ENCODE measurements at places on chromosomes 6 and 20. TPM values are rescaled to one million over a fixed set of nuclear protein-coding genes. Genes with fewer than 3 reads are reported as not detected.

CGAS gene
- total RNA-seq = 4.9 TPM

PNPLA1 gene
- 0.14 TPM for total RNA-seq

GPSM3 gene
- 2.3 TPM for total RNA-seq

BCKDHB gene
- total RNA-seq = 34.3 TPM

PI3 gene
- total RNA-seq = not detected

GRCh38 chr20:33651562-33652048, 10.5 kb upstream of the C20orf144 start:
- no peak overlapping the region for H3K4me3 ChIP-seq
- no peak for DNase-seq
- H3K4me1 ChIP-seq = peaks cover 24% of the 10 kb centered on the region

DNA sequence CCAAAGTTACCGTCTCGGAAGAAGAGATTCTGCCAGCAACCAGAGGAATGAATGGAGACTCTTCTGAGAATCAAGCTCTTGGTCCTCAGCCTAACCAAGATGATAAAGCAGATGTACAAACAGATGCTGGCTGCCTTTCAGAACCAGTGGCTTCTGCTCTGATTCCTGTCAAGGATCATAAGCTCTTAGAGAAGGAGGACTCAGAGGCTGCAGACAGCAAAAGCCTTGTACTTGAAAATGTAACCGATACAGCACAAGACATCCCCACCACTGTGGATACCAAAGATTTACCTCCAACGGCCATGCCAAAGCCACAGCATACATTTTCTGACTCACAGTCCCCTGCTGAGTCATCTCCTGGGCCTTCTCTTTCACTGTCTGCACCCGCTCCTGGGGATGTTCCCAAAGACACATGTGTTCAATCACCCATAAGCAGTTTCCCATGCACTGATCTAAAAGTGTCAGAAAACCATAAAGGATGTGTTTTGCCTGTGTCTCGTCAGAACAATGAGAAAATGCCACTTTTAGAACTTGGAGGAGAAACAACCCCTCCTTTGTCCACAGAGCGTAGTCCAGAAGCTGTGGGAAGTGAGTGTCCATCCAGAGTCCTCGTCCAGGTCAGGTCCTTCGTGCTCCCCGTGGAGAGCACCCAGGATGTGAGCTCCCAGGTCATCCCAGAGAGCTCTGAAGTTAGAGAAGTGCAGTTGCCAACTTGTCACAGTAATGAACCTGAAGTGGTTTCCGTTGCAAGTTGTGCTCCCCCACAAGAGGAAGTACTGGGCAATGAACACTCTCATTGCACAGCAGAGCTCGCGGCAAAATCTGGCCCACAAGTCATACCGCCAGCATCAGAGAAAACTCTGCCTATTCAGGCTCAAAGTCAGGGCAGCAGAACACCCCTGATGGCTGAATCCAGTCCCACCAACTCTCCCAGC, 109.6 kb downstream of the RTN4IP1 start:
- DNase-seq = no peak
- H3K4me3 ChIP-seq = no peak overlapping the region
- H3K4me1 ChIP-seq = peaks cover 4% of the 10 kb centered on the region
- no peaks in the 10 kb centered on the region for H3K27me3 ChIP-seq
- H3K36me3 ChIP-seq = no peaks in the 10 kb centered on the region

DNA sequence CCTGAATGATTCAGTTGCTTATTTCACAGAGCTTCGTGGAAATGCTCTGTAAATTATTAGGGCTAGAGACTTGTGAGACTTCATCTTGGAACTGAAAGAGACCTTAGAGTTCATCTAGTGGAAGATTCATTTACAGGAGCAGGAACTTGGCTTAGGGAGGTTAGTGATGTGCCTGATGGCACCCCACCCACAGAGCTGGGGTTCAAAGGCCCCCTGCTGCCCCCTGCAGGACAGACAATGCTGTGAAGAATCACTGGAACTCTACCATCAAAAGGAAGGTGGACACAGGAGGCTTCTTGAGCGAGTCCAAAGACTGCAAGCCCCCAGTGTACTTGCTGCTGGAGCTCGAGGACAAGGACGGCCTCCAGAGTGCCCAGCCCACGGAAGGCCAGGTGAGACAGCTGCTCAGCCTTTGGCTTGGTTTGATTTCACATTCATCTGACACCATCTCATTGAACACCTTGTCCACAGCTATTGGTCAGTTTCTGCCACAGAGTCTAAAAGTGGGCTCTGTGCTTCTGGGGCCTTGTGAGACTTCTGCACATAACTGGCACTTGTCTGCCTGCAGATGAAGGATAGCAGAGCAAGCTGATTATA, 25.1 kb downstream of the MYBL2 start:
- no peak overlapping the region for H3K4me3 ChIP-seq
- H3K36me3 ChIP-seq = no peaks in the 10 kb centered on the region
- no peaks in the 10 kb centered on the region for H3K27me3 ChIP-seq
- peak; percentile 89 for DNase-seq
- H3K27ac ChIP-seq = no peak overlapping the region

DNA sequence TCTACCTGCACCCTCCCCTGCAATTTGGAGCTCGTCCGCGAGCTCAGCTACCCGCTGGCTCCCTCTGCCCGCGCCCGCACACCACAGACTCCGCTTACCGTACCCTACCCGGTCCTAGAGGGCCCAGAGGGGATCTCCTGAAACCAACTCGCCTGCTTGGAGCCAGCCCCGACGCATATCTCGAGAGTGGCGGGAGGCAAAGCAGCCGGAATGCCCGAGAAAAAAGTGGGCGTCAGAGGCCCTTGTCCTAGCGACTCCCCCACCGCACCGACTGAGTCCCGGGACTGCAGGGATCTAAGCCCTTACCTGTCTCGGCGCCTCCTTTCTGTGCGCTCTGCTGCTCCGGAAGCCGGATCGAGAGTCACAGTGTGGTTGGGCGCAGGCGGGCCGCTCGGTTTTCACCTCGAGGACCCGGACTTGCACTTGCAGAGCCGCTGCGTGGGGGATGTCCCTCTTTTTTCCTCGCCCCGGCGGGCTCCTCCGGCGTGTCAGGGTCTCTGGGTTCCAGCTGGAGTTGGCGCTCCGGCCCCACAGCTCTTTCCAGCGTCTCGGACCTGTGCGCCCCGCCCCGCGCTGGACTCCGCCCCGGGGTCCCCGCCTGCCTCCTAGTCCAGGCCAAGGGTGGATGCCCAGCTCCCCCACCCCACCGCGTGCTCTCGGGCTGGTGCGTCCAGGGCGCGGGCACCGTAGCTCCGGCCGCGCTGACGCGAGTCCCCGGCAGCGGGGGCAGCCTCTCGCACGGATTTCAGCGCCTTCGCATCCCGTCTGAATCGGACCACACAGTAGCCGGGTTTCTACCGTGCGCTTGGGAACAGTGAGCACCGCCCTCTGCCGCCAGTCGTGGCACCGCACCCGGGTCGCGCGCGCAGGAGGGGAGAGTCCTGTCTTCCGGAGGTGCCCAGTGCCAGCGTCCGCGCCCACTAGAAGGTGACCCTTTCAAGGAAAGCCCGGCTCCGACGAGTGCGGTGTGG, at the start of gene PROKR2:
PROKR2 (minus strand) TSS at position 767 of the 971 bp plus-strand sequence. CDS start 2,585 bp downstream, outside the sequence.
- H3K4me1 ChIP-seq = peaks cover 3% of the 10 kb centered on the region
- H3K27ac ChIP-seq = no peak within 1 kb of the TSS
- H3K36me3 ChIP-seq = no peaks in the 10 kb centered on the region
- DNase-seq = no peak

- no peak overlapping the region for H3K27ac ChIP-seq
- H3K4me3 ChIP-seq = no peak overlapping the region
- DNase-seq = no peak
- H3K27me3 ChIP-seq = no peaks in the 10 kb centered on the region
Measured at GRCh38 chr20:38889792-38890496, 36.3 kb upstream of the FAM83D start.

DNA sequence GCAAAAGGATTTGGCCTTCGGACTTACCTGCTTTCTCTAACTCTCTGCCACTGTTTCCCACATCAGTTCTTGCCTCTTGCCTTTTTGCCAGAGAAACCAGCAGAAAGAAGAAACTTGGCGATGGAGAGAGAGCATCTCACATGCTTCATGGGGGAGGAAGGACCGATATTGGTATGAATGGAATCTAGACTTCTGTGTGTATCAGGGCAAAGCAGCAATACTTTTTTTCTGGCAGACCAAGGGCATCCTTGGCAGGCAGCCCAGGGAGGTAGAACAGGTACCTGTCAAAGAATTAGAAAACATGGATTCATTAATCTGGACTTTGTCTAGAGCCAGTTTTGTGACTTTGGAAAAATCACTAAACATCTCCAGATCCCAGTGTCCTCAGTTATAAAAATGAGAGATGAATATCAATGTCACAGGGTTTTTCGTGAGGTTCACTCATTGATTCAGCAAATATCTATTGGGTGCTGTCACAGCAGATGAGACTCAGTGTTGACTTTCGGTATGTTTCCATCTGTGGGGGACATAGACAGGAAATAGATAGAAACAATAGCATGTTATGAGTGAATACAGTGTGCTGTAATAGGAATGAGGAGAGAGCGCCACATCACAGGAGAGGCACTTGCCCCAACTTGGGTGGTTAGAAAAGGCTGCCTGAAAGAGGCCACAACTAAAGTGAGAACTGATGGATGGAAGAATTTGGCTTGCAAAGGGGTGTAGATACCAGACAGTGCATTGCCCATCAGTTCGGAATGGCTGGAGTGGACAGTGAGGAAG, 114.1 kb downstream of the CD83 start:
- no peak overlapping the region for H3K27ac ChIP-seq
- H3K36me3 ChIP-seq = no peaks in the 10 kb centered on the region
- H3K27me3 ChIP-seq = no peaks in the 10 kb centered on the region
- DNase-seq = no peak
- H3K4me3 ChIP-seq = no peak overlapping the region

DNA sequence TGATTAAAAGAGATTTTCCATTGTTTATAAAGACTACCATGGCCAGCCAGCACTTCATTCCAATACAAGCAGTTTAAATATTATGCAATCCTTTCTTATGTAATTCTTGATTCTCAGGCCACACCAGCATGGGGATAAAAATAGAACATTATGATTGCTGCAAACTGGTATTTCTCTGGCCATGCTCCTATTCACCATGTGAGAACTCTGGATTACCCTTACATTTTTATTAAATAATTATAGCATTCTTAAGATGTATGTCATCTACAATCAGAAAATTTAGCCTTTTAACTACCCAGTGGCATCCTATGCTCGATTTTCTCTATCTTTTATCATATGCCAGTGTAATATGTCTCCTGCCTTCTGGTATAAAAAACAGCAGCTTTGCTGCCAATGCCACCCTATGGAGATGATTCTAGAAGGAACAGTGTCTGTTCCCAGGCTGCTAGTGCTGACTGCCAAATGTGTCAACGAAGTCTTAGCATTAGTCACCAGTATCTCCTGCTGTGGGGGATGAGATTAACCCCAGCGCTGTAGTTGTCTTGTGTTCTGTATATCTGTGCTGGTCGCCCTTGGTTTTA, 501.4 kb downstream of the BCKDHB start:
- no peaks in the 10 kb centered on the region for H3K36me3 ChIP-seq

GRCh38 chr6:9532621-9533557, 882.0 kb downstream of the TFAP2A start:
- H3K36me3 ChIP-seq = no peaks in the 10 kb centered on the region
- no peaks in the 10 kb centered on the region for H3K27me3 ChIP-seq
- no peaks in the 10 kb centered on the region for H3K4me1 ChIP-seq
- DNase-seq = no peak
- no peak overlapping the region for H3K27ac ChIP-seq

DNA sequence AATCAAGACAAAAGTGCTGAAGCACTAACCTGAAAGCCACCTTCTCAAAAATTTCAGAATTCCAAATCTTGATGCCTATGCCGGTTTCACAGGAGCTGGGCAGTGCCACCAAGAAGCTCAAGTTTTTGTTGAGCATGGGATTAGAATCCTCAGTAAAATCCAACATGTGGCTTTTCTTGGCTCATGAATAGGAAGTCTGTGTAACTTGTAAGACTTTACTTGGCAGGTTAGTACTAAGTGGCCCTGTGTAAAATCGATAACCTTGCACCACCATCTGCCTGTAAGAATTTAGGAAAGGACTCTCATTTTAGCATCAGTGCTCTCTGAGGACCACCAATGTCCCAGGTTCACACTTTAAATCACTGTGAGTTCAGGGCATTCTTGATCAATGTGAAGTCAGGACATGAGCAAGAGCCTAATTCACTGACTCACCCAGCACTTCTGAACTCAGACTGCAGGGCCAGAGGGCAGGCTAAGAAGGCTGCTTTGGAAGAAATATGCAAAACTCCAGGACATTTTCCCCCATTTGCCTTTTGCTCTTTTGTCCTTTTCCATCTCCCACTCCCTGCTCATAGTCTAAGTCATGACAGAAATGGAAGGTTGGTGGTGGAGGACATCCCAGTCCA, 113.2 kb downstream of the EDN1 start:
- no peaks in the 10 kb centered on the region for H3K4me1 ChIP-seq
- no peak for DNase-seq
- no peaks in the 10 kb centered on the region for H3K27me3 ChIP-seq

DNA sequence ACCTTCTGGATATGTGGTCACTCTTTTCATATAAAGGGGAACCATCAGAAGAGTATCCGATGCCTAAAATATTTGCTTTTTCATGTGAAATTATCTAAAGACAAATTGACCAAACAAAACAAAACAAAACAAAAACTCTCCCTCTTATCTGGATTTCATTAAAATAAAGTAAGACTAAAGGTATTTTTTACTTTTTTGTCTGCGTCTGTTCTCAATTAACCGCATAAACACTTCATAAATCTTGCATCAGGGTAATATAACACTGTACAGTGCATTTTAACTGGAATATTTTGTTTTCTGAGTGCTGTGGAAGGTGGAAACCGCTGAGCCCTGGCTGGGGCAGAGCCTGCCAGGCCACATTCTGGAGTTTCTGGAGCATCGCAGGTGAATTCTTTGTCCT, 234.1 kb upstream of the ZFP64 start:
- no peak for DNase-seq
- H3K4me3 ChIP-seq = no peak overlapping the region
- no peaks in the 10 kb centered on the region for H3K36me3 ChIP-seq
- no peaks in the 10 kb centered on the region for H3K27me3 ChIP-seq

- no peaks in the 10 kb centered on the region for H3K27me3 ChIP-seq
- no peak overlapping the region for H3K27ac ChIP-seq
- no peaks in the 10 kb centered on the region for H3K4me1 ChIP-seq
- no peaks in the 10 kb centered on the region for H3K36me3 ChIP-seq
Measured at GRCh38 chr20:3093861-3094361, 9.4 kb upstream of the AVP start.

DNA sequence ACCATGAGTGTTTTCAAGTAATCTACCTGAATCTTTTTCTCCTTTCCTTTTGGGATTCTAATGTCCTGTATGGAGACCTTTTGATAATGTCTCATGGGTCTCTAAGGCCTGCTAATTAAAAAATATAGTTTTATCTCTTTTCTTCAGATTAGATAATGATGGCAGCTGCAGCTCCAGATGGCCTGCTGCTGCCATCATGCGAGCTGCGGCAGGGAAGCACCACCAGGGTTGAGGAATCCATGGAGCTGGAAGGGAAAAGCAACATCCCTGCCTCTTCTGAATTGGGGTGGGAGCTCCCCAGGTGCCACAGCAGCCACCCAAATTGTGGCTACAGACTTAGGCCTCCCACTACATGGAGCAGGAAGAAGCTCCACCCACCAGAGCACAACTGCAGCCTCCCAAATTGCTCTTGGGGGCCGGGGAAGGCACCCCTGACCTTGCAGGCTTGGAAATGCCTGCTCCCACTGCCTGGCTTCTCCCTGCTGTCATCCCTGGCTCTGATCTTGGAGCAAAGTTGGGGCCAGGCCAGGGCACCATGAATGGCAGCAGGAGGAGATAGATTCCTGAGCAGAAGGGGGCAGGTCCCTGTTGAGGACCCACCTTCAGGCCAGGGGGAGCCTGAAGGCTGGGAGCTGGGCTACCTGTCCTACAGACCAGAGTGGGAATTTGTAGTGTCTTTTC, 189.6 kb upstream of the MAN1A1 start:
- H3K27me3 ChIP-seq = no peaks in the 10 kb centered on the region
- DNase-seq = no peak
- H3K27ac ChIP-seq = no peak overlapping the region
- H3K4me3 ChIP-seq = no peak overlapping the region
- no peaks in the 10 kb centered on the region for H3K4me1 ChIP-seq
